Naive thymus-derived CD4-positive, alpha-beta T cell (primary cell): ENCODE measurements at places on chromosomes 6 and 20. TPM values are rescaled to one million over a fixed set of nuclear protein-coding genes. Genes with fewer than 3 reads are reported as not detected.

DNA sequence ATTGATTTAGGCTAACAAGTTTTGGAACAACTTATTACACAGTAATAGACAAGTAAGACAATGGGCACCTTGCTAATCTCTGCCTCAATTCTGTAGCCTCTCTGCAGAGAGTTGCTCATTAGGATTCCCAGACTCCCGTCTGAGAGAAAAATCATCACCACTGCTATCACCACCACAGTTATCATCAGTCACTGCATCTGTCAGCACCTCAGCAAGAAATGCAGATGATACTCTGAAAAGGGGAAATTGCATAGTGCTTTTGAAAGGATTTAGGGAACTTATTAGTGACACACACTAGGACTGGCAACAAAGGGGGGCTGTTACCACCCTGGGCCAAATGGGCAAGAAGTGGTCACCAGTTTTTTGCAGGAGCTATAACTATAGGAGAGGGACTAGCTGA is 39.9 kb downstream of the FOXA2 start:
- no peak overlapping the region for H3K27ac ChIP-seq
- H3K36me3 ChIP-seq = no peaks in the 10 kb centered on the region
- H3K4me1 ChIP-seq = no peaks in the 10 kb centered on the region
- DNase-seq = no peak
- H3K27me3 ChIP-seq = no peaks in the 10 kb centered on the region

DNA sequence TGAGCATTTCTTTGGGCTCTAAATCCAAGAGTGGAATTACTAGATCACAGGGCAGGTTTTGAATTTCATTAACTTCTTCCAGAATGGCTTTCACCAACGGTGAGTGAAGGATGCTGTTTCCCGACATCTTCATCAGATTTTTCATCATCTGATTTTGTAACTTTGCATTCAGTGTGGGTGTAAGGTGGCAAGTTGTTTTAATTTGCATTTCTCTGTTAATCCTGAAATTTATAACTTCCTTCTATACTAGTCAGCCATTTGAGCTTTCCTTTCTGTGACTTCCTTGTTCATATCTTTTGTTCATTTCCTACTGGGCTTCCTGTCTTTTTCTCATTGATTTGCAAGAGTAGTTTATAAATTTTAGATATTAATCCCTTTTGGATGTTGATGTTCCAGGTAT is 18.7 kb upstream of the HCK start:
- DNase-seq = no peak
- no peaks in the 10 kb centered on the region for H3K36me3 ChIP-seq
- H3K4me3 ChIP-seq = no peak overlapping the region
- peaks cover 4% of the 10 kb centered on the region for H3K4me1 ChIP-seq
- no peak overlapping the region for H3K27ac ChIP-seq

- H3K4me1 ChIP-seq = no peaks in the 10 kb centered on the region
- no peak for DNase-seq
- H3K36me3 ChIP-seq = no peaks in the 10 kb centered on the region
- no peaks in the 10 kb centered on the region for H3K27me3 ChIP-seq
Observed at GRCh38 chr20:39516964-39517363, 554.8 kb downstream of the DHX35 start.

Gene RPS18
- 3,561 TPM for total RNA-seq

Gene B3GALT4
- 48.0 TPM for total RNA-seq
